ENCODE measurements at places on chromosomes 2 and 18. TPM values are rescaled to one million over a fixed set of nuclear protein-coding genes. Genes with fewer than 3 reads are reported as not detected.

CNDP1 gene
- total RNA-seq = not detected

- no peak for DNase-seq
Observed at GRCh38 chr2:54454548-54455130, 1.5 kb upstream of the SPTBN1 start.

DNA sequence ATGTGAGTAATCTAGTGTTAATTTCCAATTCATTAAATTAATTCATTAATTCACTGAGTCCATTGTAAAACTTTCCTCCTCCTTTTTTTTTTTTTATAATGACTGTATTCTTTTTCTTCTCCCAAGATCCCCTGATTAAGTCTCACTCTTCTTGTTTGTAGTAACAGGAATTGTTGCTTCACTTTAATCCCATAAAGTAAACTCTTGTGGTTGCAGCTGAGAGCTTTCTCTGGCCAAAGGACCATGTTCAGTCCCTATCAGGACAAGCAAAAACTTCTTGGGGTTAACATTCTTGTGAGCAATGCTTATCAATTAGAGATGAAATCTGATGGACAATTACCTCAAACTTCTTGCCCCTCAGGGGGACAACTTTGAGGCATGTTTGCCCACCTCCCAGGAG lies 400.2 kb upstream of the SPHKAP start:
- peak; percentile 78 for DNase-seq

DNA sequence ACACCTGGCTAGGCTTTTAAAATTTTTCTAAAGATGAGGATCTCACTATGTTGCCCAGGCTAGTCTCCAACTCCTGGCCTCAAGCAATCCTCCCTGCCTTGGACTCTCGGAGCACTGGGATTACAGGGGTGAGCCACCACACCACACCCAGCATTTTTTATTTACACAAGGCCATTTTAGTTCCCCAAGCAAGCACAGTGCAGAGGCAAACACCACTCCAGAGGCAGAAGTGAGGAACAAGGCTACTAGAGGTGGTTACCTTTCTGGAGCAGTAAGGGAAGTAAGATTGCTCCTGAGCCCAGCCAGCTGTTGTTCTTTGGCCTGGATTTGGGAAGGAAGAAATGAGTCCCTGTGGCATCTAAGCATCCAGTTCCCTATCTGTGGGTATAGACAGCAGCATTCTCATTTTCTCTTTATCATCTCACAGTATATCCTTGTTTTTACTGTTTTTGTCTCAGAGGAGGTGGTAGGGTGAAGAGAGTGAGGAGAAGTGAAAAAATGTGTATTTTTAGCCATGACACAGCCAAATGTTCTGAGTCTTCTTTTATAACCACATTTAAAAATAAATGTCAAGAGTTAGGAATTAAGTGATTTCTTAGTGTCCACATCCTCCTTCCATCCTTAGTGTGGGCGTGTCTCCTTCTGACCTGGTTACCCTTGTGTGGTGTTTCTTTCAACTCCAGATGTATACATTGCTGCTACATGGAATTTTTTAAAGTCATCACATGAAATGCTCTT lies 10.5 kb upstream of the TTC39C start:
- DNase-seq = no peak

DNA sequence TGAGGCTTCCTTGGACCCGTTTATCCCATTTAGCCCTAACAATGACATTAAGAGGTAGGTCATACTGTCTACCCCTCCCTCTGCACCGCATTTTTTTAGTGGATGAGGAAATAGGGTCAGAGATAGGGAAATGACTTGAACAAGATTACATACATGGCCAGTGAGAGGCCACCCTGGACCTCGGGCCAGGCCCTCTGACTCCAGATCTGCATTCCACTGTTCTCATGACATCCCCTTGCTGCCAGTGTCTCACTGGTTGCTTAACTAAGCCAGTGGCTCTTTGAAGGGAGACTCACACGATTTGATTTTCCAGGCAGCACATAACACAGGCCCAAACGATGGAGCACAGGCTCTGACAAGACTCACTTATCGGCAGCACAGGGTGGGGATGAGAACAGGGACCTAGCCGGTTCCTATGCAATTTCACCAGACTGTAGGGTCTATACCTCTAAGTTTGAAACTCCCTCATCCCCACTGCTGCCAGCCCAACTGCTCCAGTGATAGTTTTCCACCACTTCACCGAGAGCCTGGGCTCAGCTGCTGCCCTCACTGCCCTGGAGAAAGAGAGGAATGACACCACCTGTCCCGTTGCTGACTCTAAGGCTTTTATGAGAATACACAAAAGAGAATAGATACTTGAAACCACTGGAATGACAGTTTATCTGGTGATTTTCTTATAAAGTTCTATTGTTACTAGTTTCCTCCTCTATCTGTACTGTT lies 82.5 kb downstream of the TMEM247 start:
- DNase-seq = peak; percentile 22

GRCh38 chr2:199414001-199414400 lies 43.7 kb downstream of the SATB2 start:
- DNase-seq = no peak

- peak; percentile 5 for DNase-seq
Observed at GRCh38 chr2:108316461-108317258, 28.0 kb downstream of the SULT1C2 start.

DNA sequence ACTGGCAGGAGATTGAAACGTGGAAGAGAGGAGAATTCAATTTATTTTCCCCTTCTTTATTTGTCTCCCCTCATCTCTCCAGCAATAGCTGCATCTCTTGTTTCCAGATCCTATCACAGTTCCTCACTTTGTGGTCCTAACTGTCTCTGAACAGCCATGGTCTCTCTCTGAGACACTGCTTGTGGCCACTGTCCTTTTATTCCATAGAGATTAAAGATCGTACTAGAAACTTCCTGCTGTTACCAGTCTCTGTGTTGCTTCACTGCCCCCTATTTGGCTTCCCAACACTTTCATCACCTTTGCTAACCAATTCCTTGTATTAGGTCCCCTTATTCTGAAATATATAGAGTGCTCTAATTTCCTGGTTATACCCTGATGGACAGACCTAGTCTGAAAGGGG lies 48.9 kb upstream of the CAVIN2 start:
- no peak for DNase-seq

GRCh38 chr2:234705108-234705507 lies 208.2 kb upstream of the ARL4C start:
- DNase-seq = peak; percentile 26

GRCh38 chr2:201827621-201828020 lies 21.3 kb downstream of the CDK15 start:
- no peak for DNase-seq

- DNase-seq = peak; percentile 51
Observed at GRCh38 chr2:196967116-196967515, 40.6 kb upstream of the PGAP1 start.

DNA sequence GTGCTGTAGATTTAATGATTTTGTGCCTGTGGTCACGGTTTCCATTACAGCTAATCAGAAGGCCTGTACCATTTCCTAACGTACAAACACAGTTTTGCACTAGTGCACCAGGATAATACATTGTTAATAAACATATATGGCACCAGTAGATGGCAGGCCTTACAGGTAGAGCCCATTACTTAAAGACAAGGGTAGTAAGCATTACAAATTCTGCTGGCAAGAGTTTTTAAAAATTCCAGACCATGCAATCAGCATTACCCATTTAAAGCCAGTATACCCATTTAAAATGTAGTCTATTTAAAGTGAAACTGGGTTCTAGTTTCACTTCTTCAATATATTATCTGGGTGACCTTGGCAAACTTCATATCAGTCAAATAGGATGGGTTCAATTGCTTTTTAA lies 224.2 kb downstream of the NUP35 start:
- DNase-seq = no peak

IL1RL1 gene
- 0.32 TPM for total RNA-seq

- no peak for DNase-seq
Observed at GRCh38 chr2:158473719-158474392, 17.1 kb downstream of the PKP4 start.

DNA sequence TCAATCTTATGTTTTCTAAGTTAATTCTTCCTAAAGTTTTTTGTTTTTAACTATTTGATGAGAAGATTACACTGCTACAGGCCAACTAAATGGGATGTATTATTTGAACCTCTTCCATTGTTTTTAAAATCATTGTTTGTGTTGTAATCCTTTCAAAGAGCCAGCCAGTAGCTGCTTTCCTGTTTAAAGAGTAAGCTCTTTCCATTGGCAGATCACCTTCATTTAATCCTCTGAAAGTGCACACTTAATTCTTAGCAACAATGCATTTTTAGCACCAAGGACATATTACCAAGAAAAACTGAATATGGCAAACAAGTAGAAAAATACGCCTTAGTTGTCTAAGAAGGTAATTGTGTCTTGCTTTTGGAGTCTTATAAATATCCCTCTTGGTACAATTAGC lies 54.0 kb downstream of the MEIS1 start:
- no peak for DNase-seq

DNA sequence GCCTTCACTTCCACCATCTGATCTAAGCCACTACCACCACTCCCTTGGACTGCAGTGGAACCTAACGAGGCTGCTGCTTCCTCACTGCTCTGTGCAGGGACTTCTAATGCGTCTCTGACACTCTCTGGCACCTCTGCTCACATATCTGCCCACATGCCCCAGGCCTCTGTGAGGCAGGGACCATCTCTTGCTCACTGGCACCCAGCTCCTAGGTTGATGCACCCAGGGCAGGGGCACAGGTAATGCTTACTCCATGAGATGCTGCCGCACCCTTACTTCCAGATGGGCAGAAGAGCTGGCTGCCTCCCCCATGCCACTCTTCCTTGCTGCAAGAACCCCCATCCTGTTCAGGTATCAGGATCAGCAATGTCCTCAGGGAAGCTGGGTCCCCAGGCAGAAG lies 294.0 kb upstream of the HS6ST1 start:
- no peak for DNase-seq

DNA sequence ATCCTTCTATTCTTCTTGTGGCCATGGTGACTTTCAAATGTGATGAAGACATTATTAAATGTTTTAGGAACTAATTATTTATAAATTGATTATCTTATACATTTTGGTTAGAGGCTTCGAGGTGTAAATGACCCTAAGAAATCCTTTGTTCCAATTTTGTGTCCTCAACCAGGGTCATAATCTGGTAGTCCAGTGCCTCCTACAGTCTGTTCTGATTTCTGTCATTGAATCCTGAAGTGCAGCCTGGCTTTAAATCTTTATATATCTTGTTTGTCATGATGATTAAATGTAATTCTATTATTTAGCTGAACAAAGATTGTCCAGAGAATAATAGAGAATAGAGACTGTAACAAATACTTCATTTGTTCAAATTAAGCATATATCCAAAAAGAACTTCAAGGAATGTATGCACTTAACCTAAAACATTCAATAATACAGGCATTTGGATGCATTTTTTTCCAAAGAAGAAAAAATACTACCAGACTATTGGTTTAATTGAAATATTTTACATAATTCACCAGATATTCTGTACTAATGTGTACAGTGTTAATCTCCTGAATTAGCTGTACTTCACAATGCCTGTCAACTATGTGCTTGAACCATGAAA lies 89.8 kb downstream of the PRPF40A start:
- DNase-seq = peak; percentile 57

- DNase-seq = no peak
Observed at GRCh38 chr2:97901862-97902261, 93.9 kb downstream of the TMEM131 start.

GRCh38 chr18:76494231-76495005 lies 624 bp downstream of the ZNF516 start:
- DNase-seq = peak; percentile 56

- no peak for DNase-seq
Observed at GRCh38 chr2:130720528-130720927, 8.3 kb upstream of the GPR148 start.

DNA sequence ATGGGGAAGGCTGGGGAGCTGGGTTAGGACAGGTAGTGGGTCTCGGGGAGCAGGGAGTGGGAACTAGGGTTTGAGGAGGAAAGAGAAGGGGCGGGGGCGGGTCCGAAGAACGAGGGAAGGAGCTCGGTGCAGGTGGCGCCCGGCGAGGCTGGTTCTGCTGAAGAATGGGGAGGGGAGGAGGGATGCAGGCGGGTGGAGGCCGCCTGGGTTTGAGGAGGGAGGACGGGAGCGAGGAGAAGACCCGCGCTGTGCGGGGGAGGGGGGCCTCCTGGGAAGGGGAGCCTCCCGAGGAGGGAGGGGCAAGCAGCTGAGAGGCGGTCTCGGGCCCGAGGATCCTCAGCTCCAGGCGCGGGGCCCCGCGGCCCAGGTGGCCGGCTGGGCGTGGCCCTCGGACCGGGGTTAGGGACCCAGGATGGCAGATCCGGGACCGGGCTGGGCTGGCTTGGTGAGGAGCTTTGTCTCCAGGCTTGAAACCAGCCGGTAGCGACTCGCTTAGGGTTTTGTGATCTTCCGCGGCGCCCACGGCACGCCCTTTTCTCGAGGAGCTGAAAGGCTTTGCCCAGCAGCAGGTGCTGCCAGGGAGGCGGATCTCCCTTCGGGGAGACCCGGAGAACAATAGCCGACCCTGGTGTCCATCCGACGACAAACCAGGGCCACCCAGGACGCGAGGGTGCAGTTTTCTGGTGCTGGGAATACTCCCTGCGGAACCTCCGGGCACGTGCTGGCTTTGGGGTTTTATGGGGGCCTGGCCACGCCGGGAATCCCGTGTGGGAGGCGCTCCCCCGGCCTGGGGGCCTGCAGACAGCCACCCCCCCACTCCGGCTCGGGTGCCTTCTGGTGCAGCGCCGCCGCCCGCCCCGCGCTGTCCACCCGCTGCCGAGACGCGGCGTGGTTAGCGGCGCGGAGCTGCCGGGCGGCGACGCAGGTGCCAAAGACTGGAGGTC lies 1.4 kb downstream of the DPYSL5 start:
- no peak for DNase-seq

DNA sequence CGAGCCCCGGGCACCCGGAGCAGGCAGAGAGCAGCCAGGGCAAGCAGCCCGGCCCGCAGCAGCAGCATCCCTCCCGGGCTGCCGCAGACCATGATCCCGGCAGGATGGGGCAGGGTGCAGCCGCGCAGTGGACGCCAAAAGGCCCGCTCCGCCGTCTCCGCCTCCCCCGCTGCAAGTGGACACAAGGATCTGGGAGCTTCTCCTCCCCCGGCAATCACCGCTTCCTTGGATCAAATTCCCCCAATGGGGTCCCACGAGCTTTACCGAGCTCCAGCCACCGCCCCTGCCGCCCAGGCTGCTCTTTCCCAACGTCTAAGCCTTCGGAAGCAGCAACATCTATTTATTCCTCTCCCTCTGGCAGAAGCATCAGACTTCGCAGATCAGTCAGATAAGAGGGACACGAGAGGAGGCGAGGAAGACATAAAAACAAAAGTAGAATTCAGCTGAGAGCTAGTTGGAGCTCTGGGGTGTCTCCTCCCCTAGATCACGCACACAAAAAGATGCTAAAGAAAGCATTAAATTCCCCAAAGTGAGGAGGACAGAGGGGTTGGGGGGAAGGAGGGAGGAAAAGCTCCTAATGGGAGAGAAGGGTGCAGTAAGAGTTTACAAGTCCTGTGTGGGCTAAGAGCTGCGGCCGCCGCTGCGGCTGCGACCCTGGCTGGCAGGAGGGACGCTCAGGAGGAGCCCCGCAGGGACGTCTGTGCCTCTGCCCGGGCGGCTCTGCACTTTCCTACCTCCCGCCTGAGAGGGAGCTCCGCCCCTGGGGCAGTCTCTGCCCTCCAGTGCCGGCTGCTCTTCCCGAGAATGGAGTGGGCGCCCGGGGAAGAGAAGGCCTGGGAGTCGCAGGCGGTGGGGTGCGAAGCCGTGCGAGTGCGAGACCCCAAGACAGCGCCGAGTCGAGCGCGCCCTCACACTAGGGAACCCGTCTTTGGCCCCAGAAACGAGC lies at the start of gene FRZB:
Gene FRZB, minus strand, starts transcription at position 177 of the 946 bp plus-strand sequence. Its CDS starts 85 bp downstream, at position 92.
- DNase-seq = peak; percentile 88

GRCh38 chr2:85887566-85888019 lies 1.2 kb downstream of the ST3GAL5 start:
- peak; percentile 72 for DNase-seq

GRCh38 chr2:207311316-207312005 lies 145.7 kb upstream of the KLF7 start:
- DNase-seq = peak; percentile 99
